Stimulated activated CD4-positive, alpha-beta T cell treated with anti-CD3 and anti-CD28 coated beads, Interleukin-4, amount 100 ng/mL, for 1 hour (primary cell): ENCODE measurements at places on chromosomes 5 and 9.

DNA sequence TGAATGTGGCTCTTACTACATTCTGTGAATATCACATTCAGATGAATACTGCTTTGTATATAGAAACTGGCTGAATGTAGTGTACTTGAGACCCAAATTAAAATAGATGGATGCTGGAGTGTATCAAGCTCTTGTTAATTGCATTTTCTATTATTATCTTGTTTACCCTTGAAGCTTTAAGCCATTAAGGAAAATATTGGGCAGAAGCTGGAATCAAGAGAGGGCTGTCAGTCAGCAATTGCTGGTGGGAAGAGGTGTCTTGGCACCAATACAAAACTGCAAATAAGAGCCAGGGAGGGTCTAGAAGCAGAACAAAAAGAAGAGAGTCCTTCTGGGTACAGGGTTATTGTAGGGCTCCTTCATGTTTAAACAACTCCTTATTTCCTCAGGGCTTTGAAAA is 38.8 kb downstream of the MUSK start:
- DNase-seq, result no peak

GRCh38 chr5:56028708-56029107 is 33.9 kb upstream of the IL6ST start:
- no peak for DNase-seq

DNA sequence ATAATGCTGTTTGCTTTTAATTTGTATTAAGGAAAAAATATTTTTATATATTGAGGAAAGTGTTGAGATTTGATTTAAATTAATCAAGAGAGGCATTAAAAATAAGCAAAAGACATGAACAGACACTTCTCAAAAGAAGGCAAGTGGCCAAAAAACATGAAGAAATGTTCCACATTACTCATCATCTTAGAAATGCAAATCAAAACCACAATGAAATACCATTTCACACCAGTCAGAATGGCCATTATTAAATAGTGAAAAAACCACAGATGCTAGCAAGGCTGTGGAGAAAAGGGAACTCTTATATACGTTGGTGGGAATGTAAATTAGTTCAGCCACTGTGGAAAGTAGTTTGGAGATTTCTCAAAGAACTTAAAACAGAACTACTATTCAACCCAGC is 45.9 kb downstream of the RANBP17 start:
- no peak for DNase-seq

DNA sequence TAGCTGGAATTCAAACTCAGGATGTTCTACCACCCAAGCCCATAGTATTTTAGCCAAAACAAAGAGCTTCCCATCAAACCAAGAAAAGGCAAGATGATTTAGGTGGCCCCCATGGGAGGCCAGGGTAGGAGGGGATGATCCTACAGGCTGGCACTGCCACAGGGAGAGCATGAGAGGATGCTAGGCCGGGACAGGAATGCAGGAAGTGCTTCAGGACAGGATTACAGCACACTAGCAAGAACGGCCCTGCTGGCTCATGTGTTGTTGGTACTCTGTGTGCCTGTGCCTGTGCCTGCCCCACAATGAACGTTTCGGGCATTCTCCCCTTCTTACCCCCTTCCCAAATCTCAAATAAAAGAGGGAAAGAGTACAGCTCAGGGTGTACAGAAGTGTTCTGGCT is 110.7 kb upstream of the TRIM32 start:
- DNase-seq, result no peak

DNA sequence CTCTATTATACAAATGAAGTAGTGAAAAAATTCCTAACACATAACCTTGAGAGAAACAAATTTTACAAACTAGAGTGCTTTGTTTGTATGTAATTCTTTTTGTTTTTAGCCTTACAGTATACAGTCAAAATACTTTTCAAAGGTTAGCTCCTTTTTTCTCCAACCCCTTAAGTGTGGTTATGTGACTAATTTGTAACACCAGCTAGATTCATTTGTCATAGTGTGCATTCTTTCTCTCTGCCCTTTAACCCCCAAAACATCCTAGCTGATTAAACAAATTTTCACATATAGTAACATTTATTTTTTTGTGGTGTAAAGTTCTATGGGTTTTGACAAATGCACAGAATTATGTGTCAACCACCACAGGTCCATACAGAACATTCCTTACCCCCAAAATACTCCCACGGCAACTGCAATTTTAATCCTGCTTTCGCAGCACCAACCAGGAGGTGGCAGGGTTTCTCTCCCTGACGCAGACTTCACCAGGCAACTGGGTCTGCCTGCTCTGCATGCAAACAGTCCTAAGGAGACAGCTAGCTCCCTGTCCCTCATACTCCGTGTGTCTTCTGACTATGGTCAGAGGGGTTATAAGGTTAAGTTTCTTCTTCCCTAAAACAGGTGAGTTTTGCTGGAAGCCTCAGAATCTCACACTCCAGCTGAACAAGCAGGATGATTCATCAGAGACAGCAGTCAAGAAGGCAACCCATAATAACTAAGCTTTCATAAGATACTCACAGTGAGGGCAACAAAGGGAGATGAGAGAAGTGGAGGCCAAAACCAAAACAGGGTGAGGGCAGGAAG is 44.5 kb upstream of the NR5A1 start:
- DNase-seq, result peak; percentile 8

GRCh38 chr9:19934301-19934871 is 145.5 kb upstream of the SLC24A2 start:
- peak; percentile 6 for DNase-seq

DNA sequence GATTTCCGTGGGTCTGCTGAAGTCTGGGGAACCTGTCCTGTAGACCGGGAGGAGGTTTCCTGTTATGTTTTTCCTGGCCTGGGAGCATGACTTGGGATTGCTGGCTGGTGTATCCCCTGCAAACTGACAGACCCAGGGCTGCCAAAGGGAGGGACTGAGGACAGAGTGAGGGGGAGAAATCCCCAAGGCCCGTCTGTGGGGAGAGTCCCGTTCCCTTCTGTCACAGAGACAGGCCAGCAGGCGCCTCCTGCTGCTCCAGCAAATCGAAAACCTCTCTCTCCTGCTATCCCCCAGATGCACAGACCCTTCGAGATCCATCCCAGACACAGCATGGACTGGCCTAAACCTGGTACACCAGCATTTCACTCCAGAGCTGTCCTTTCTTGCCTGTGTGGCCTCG is 56.2 kb upstream of the ALDH1B1 start:
- no peak for DNase-seq

DNA sequence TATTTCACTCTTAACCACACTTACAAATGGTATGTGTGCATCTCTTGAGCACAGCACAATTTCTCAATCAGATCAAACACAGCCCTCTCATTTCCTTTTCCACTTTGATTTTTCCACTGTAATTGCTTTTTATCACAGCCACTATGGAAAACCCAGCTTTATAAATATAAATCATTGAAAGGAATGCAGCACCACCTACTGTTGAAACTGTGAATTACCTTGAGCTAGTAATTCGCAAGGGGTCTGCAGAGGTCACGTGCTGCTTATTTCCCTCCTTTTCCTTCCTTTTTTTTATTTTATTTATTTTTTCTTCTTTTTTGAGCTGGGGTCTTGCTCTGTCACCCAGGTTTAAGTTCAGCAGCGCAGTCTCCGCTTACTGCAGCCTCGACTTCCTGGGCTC is 76.9 kb downstream of the CDH6 start:
- DNase-seq, result no peak

GRCh38 chr9:133090187-133090586 is 28.4 kb downstream of the CEL start:
- DNase-seq, result no peak

DNA sequence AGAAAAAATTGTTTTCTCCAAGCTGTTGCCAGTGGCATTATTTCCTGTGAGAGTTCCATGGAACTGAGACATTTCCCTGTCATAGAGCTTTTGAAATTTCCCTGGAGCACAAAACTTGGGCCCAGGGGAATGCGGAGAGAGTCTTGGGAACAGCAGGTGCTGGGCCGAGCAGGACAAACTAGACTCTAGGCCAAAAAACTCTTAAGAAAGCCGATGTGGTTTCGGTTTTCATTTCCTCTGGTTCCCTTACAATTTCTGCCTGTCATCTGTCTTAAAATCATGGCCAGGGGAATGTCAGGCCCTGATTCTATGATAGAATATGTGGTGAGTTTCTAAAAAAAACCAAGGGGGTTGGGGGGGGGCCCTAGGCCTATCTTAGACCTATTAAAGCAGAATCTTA is 4.6 kb downstream of the SLC35A4 start:
- no peak for DNase-seq

DNA sequence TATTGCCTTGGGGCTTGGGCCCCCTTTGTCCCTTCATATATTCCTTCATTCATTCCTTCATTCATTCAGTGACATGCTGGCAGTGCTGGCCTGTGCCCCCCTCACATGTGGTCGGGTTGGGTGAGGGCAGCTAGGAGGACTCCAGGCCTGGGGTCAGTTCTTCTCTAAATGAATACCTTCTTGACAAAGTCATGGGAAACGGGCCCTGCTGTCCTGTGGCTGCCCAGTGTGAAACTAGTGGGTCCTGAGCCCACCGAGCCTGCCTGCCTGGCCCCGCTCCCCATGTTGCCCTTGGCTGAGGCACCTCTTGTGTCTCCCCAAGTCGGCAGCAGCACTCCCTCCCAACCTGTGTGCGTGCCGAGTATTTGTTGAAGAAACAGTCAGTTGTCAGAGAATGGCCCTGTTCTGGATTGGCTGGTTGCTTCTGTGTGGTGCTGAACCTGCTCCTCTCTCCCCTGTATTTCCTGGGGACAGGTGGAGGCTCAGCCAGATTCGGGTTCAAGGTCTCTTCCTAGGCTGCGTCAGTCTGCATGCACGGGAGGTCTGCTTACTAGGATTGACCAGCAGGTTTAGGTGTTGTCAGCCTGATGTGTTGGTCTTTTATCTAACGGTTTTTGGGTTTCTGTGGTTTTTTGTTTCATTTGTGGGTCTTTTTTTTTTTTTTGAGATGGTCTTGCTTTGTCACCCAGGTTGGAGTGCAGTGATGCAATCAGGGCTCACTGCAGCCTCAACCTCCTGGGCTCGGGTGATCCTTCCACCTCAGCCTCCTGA is 3.0 kb upstream of the CEL start:
- DNase-seq, result no peak

DNA sequence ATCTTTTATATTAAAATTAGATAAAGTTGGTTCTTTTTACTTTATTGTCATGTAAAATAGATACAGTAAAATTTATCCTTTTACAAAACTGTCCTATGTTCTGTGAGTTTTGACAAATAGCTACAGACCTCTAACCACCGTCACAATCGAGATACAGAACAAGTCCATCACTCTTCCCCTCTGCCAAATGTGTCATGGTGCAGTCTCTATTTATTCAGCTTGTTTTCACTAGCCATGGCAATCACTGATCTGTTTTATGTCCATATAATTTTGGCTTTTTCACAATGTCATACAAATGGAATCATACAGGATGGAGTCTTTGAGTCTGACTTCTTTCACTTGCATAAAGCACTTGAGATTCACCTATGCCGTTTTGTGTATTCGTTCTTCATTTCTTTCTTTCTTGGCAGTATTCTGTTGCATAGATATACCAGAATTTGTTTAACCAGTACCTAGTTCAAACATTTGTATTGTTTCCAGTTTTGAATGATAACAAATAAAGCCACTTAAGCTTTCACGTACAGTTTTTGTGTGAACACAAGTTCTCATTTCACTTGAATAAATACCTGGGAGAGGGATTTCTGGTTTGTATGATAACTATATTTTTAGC is 273.2 kb upstream of the MPDZ start:
- no peak for DNase-seq

DNA sequence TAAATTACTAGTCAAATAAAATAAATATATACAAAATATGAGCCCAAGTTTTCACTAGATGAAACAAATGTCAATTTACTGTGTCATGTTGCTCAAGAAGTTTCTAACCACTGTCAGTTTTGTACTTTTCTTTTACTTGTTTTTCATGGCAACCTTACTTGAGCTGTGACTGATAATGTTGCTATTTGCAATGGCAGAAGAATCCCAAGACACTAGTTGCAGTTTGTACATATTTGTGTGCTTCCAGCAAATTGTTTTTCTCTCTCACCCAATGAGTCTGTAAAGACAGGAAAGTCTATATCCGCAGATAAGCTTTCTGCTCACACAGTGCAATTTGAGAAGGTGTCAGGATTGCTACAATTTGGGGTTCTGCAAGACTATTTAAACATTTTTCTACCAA is 338.6 kb upstream of the PCSK5 start:
- DNase-seq, result no peak

- no peak for DNase-seq
Measured at GRCh38 chr9:129146441-129146941, 31.6 kb downstream of the IER5L start.

DNA sequence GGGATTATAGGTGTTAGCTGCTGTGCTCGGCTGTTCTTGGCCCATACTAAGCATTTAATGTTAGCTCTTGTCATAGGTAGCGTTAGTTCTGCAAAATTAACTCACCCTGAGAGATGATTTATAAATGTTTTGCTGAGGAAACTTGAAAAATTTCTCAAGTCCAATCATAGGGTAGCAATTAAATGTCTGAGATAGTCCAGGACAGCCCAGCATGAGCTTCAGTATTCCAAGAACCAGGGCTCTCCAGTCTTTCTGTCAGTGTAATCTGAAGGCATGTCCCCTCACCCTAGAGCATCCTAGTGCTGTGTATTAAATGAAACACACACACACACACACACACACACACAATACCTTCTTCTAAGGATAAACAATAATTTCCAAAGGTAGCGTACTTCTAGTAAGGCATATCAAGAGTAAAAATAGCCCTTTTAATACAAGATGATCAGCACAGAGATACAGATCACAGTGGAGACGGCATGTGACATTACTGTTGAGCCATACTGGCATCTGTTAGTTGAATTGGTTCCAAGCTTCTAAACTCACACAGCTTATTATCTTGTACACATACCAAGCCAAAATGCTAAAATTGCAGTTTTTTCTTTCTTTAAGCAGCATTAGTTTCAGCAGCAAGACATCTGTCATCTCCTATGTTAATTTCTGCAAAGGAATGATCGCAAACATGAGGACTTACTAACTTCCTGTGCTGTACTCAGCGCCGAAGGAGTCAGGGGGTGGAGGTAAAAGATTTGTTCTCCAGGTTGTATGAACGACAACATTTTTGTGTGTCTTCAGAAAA is 46.3 kb upstream of the JMY start:
- DNase-seq, result no peak

GRCh38 chr5:62093976-62094375 is 212.0 kb upstream of the KIF2A start:
- DNase-seq, result no peak

GRCh38 chr5:72255237-72255636 is 64.8 kb downstream of the MRPS27 start:
- no peak for DNase-seq

GRCh38 chr9:89603767-89604665 is 796 bp upstream of the GADD45G start:
- DNase-seq, result peak; percentile 38

DNA sequence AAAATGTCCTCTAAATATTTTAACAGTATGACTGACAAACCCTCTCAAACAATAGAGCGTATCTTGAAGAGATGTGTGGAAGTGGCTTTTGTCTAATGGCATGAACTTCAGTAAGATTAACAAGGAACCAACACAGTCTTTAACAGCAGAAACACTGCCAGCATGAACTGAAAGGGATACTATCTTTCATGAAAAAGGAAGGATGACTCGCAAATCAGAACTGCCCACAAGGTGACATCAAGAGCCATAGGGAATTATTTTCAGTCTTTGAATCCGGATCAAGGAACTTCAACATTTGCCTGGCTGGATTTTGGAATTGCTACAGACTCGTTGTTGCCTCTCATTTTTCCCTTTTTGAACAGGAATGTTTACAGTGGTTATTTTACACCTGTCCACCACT is 5.1 kb upstream of the HEXB start:
- no peak for DNase-seq
